ENCODE measurements at places on chromosomes 5 and 9.

- no peak for DNase-seq
Observed at GRCh38 chr5:79619854-79620253, 7.6 kb downstream of the TENT2 start.

- DNase-seq: no peak
Observed at GRCh38 chr9:10875752-10876151, 262.9 kb upstream of the PTPRD start.

GRCh38 chr5:87944553-87945285, 323.9 kb downstream of the TMEM161B start:
- no peak for DNase-seq

DNA sequence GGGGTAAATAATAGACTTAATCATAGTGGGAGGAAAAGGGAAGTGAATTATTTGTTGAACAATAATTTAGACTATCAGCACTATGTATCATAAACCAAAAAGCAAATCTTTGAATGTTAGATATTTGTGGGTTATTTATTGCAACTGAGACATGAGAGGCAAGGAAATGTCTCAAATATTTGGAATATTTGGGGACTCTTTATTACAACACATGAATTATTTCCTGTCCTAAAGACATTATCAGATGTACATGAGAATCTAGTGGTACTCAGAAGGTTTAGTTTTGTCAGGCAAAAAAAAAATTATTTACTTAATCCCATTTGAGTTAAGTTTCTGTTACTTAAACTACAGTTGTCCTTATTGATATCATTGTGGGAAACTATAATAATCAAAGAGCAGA, 91.1 kb downstream of the TLR4 start:
- DNase-seq: no peak

DNA sequence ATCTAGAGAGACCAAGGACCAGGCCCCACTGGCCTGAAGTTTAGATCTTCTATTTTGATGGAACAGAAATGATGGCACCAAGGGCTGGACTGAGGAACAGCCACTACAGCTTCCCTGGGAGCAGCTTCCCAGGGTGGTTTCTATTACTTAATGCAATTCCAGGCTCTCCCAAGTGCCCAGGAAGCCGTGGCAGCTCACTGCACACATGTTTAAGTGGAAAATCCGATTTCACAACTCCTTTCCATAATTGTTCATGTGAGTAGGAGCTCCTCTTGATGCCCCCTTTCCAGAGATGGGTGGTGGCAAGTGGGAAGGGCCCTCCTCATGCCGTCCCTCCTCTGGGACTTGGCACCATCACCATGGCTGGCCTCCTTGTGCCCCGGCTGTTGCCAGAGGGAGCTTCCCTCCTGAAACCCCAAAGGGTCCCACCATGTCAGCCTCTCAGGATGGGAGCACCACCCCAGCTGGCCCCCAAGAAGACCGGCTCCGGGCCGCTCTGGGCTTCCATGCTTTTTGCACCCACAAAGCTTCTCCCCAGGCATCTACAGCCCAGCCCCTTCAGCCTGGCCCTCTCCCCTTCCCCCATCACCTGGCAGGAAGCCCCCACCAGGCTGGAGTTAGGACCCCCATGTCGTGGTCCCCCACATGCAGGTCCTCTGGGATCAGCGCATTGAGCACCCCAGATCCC, 9.1 kb upstream of the UBAC1 start:
- peak; percentile 25 for DNase-seq

DNA sequence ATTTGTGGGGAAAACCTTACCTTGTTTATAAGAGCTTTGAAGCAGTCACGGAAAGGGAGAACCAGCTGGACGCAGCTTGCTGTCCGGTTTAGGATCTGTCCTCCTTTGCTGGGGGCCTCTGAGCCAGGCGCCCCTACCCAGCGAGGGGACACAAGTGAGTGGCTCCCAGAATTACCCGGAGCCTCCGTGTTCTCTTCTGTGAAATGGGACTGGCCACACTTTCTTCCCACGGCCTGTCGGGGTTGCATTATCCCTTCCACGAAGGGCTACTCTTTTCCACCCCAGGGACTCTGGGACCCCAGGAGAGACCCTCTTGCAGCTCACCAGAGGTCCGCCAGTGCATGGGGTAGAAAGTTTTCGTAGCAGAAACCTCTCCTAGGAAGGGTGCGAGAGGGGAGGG, 477 bp upstream of the GBGT1 start:
- DNase-seq: no peak

GRCh38 chr5:59528202-59528862, 365.2 kb downstream of the PDE4D start:
- no peak for DNase-seq

DNA sequence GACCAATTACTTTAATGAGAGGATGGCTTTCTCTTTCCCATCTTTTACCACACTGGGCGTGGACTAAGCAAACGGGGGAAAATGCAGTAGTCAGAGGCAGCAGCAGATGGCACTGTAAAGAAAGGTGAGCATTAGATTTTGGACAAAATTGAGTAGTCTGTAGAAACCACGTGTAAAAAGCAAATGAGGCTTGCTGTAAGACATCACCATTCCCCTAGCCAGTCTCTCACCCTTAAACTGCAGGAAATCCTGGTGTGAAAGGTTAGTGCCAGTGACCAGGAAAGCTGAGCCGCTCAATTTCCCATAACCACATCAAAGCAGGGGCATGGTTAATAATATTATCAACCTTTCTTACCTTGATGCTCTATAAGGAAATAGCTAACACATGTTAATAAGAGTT, 31.8 kb downstream of the SPATA31C2 start:
- peak; percentile 78 for DNase-seq

DNA sequence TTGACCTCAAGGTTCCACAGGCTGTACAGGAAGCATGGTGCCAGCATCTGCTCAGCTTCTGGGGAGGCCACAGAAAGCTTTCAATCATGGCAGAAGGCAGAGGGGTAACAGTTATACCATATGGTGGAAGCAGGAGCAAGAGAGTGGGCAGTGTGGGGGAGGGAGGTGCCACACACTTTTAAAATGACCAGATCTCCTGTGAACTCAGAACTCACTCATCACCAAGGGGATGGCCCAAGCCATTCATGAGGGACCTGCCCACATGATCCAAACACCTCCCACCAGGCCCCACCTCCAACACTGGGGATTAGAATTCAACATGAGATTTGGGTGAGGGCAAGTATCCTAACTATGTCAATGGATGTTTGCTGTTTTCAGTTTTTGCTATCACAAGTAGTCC, 16.2 kb downstream of the CYFIP2 start:
- no peak for DNase-seq

- peak; percentile 20 for DNase-seq
Observed at GRCh38 chr5:172052450-172053236, 46.2 kb upstream of the FBXW11 start.

DNA sequence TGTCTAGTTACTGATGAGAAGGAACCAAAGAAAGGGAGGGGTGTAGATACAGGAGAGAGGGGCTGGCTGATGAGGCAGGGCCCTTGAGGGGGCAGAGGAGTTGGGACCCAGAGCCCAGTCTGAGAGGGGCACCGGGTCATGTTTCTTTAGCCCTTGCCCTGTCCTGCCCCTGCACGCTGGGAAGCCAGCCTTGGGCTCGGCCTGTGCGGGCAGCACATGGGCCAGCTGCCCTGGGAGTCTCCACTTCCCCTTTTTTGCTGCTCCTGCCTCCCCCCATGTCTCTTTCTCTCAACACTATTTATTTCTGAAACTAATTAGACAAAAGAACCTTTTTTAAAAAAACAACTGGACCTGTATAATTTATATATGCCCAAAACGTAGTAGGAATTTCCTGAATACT, 20.5 kb downstream of the MVB12B start:
- DNase-seq: no peak

DNA sequence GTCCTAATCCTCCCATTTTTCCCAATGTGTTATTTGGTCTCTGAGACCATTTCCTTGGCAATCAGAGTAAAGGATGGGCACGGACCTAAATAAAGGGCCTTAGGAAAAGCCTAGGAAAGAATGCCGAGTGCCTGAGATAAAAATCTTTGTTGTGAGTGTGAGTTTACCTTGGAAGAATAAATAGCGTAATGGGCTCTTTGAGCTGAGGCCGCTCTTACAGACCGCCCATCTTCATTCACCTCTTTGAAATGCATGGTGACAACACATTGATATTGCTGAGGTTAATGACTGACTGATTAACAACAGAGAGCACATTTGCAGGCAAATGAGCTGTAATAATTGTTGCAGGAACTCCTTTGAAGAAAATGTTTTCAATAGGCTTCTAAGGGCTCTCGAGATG, 1967.1 kb upstream of the WWC1 start:
- DNase-seq: no peak

- no peak for DNase-seq
Observed at GRCh38 chr5:1013238-1013947, 4.8 kb downstream of the NKD2 start.

- DNase-seq: no peak
Observed at GRCh38 chr5:66718374-66719002, 122.3 kb downstream of the MAST4 start.

GRCh38 chr9:93290495-93291434, 106.8 kb downstream of the WNK2 start:
- DNase-seq: no peak

DNA sequence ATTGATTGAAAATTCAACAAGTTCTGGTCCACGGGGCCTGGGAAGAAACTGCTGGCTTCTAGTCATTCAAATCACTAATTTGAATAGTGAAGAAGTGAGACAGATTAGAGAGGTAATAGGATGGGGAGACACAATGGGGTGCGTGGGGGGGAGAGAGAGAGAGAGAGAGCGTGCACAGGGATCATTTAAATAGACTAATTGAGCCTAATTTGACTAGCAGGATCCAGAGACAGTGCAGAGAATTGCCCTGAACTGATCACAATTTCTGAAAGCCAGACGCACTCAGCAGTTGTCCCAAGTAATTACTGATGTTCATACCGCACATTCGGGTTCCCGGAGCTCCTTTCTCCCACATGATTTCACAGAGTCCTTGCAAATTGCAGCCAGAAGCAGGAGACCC, 50.3 kb upstream of the C5orf58 start:
- no peak for DNase-seq
